Activated T-cell treated with anti-CD3 and anti-CD28 coated beads for 48 hours (primary cell): ENCODE measurements at places on chromosomes 13 and 19.

DNA sequence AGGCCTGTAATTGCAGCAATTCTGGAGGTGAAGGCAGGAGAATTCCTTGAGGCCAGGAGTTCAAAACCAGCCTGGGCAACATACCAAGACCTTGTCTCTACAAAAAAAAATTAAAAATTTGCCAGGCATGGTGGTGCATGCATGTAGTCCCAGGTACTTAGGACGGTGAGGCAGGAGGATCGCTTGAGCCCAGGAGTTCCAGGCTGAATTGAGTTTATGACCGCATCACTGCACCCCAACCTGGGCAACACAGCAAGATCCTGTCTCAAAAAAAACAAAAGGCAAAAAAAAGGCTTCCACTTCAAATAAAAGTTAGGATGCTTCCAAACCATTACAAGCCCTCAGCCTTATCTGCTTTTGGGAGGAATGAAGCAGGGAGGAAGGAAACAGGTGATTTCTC, 5.2 kb downstream of the ZNF577 start:
- no peak for DNase-seq

GRCh38 chr13:32940601-32941000, 75.6 kb upstream of the KL start:
- DNase-seq: no peak

GRCh38 chr13:35814605-35815011, 316.6 kb downstream of the DCLK1 start:
- DNase-seq: no peak

DNA sequence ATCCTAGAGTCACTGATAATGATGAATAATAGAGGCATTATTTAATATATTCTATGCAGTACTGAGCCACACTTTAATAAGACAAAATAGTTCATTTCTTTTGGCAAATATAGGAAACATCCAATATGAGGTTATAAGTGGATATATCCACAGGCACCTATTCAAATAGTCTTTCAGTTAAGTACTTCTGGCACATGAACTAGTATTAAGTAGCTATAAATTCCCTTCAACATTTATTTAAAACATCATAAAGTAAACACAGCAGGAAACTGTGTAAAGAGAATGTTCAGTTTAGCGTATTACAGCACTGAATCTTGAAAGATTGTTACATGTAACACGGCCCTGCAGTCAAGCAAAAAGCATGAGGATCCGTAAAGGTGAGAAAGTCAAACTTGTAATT, 463.3 kb upstream of the KLF12 start:
- DNase-seq: no peak

GRCh38 chr13:103097366-103097928, 31.2 kb upstream of the SLC10A2 start:
- no peak for DNase-seq

- DNase-seq: no peak
These were observed 5.7 kb upstream of the ZNF492 start for GRCh38 chr19:22628401-22628800.

- DNase-seq: no peak
These were observed 489 bp upstream of the ZNF653 start for GRCh38 chr19:11506101-11506555.

GRCh38 chr19:48926909-48927308, 6.6 kb upstream of the DHDH start:
- peak; percentile 7 for DNase-seq
